Left ventricle myocardium superior (tissue), 1 donor: ENCODE measurements at places on chromosomes 7 and 10. TPM values are rescaled to one million over a fixed set of nuclear protein-coding genes. Genes with fewer than 3 reads are reported as not detected.

DNA sequence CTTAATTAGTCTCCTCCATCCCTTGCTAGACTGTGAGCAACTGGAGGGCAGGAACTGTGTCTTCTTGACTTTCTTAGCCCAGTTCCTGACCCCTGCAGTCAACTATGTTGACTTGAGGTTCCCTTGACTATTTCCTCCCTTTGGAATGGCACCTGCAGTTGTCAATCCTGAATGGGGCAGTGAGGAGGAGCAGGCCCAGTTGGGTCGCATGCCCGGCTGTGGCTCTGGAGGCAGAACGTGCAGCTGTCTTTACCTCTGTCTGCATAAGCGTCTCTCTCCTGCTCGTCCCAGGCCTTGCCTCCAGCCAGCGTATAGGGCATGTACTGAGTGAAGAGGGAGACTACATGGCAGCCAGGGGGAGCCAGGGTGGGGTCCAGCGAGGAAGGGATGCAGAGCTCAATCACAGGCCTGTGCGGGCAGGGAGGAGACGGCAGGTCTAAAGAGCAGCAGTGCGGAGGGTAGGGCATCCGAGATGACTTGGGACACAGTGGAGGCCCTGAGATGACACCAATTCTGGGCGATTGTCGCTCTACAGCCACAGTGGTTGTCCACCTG lies 26.8 kb downstream of the PYROXD2 start:
- no peak for DNase-seq

The TECPR1 gene
- total RNA-seq = 25.2 TPM

DNA sequence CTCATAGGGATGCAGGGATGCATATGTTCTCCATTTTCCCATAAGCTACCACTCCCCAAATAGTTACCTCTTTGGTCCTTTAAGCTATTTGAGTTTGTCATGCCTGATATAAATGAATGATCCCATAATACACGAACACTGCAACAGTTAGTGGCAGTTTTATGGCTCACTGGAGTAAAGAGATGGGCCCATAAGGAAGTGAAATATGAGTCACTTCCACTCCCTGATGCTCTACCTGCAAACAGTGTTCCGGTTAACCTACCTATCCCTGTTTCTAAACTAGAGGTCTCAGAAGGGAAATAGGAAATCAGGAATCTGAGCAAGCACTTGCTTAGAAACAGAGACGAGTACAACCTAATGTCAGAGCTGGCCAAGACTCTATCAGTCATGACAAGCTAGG lies 71.7 kb downstream of the CALD1 start:
- DNase-seq = no peak

GRCh38 chr10:49361178-49361554 lies 34.7 kb downstream of the DRGX start:
- no peak for DNase-seq

The ZNF804B gene
- not detected for total RNA-seq

The KCNK18 gene
- total RNA-seq = not detected

The GRB10 gene
- total RNA-seq = 25.4 TPM

- no peak for DNase-seq
These were observed 52.3 kb upstream of the PHYHIPL start for GRCh38 chr10:59124187-59124586.

DNA sequence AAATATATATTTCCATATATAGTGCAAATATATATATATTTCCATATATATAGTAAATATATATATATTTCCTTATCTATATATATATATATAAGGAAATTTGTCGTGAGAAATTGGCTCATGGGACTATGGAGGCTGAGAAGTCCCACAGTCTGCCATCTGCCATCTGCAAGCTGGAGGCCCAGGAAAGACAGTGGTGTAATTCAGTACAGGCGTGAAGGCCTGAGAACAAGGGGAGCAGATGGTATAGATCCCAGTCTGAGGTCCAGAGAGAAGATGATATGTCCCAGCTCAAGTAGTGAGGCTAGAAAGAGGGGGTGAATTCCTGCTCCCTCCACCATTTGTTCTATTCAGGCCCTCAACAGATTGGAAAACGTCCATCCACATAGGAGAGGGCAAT lies 78.9 kb downstream of the MTPN start:
- DNase-seq = no peak

The PAOX gene
- total RNA-seq = 2.8 TPM

GRCh38 chr7:131556909-131557651 lies 652 bp upstream of the PODXL start:
- DNase-seq = no peak

The NPY4R2 gene
- not detected for total RNA-seq

The TBXAS1 gene
- total RNA-seq = 5.0 TPM

GRCh38 chr10:57689596-57690297 lies 577.9 kb downstream of the IPMK start:
- no peak for DNase-seq

- no peak for DNase-seq
These were observed 137.5 kb downstream of the IMMP2L start for GRCh38 chr7:111424768-111425167.

The CRPPA gene
- total RNA-seq = 7.5 TPM

- no peak for DNase-seq
These were observed 185.3 kb upstream of the GPR26 start for GRCh38 chr10:123480845-123481244.

GRCh38 chr7:80244206-80244916 lies 109.7 kb downstream of the GNAI1 start:
- DNase-seq = no peak

DNA sequence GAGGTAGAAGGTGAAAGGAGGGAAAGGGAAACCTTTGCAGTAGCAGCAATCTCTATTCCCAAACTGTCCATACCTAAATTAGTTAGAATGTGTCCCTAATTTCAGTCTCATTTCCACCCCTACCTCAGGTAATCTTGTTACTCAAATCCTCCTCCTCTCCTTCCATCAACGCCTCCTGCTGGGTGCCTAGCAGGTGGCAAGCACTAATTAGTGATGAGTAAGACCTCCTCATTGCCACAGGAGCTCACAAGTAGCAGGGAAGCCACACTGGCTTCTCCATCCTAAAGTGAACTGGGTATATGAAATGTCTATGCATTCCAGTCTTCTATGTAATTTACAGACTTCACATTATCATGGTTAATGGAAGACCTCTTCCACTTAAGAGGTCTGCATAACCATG lies 25.7 kb upstream of the FAM133B start:
- DNase-seq = no peak
